ENCODE measurements at places on chromosomes 5 and 9.

DNA sequence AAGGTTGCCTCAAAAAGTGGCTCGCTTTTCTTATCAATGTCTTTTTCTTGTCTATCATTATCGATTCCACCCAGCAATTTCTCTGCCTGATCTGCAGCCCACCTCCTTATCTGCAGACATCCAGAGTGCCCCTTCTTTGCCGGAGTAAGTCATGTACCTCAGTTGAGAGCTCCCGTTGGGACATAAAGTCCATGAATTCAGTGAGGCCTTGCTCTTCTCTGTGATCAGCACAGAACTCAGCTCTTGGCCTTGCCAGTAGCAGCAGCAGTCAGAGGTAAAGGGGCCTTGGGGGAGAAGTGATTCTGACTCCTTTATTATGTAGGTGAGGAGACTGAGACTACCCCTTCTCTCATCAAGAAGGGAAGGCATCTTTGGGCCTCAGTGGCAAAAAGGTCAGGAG lies 24.9 kb upstream of the DCAF12 start:
- DNase-seq: no peak

DNA sequence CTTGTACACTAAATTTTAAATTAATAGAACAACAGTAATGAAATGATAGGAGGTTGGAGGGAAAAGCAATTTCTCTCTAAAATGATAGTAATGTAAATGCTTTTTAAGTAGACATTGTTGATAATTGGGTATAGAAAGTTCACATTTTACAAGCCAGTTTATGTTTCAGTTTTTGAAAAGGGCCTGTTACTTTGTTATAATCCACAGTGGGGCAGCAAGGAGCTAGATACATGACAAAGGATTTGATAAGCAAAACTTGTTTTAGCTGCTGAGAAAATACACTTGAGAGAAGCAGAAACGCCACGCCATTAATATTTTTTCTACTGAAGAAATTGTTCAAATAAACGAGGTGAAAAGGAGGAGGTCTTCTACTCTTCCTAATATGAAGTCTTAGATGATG lies 30.2 kb downstream of the SREK1 start:
- DNase-seq: no peak

GRCh38 chr9:130234340-130235260 lies 31.0 kb upstream of the HMCN2 start:
- no peak for DNase-seq

DNA sequence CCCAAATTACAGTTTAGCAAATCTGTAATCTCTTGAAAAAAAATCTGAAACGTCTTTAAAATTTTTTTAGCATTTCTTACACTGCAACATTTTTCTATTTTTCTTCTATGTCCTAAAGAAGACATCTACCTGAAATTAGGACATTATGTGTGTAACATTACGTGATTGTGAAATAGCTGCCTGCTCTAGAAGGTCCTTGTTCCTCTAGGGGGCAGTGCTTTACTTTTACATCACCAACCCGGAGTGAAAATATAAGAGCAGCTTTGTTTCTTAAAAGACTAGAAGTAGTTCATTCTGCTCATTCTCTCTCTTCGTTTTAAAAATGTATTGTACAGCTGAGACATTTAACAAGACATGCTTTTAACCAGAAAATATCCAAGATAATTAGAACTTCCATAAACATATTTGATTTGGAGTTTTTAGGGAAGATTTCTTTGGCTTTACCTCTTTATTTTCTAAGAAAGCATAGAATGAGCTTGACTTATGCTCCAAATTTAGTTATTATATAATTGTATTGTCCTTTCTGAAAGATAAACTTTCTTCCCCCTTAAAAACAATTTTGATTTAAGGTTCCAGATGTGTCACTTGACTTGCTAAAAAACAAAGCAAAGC lies 48.1 kb upstream of the RIOK2 start:
- peak; percentile 56 for DNase-seq

GRCh38 chr5:123421773-123422172 lies 1.4 kb downstream of the CEP120 start:
- no peak for DNase-seq

DNA sequence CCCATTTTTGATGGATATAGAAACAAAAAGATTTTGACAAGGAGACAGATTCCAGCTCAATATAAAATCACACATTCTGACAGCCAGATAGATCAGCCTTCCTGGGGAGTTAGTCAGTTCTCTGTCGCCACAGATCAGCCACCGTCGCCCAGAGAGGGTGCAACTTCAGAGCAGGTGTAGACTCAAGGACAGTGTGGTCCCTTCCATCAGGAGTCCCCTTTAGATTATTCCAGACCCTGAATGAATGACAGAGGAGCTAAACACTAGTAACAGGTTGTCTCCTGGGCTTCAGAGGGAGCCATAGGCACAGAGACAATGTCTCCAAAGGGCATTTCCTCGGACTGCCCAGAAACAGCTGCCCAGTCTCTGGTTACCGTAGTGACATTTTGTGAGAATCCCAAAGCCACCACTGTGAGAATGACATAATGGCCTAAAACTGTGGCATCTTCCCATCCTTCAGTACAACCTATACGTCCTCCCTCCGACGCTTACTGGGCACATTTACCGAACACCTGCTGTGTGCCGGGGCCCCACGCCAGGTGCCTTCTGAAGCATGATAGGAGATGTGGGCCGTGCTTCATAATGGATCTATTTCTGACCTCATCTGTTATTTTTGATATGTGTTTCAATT lies 47.4 kb upstream of the SLC2A8 start:
- no peak for DNase-seq

- no peak for DNase-seq
Measured at GRCh38 chr5:149654231-149654630, 72.9 kb downstream of the ARHGEF37 start.

GRCh38 chr5:102312586-102313370 lies 16.7 kb upstream of the SLCO4C1 start:
- DNase-seq: no peak

- no peak for DNase-seq
Measured at GRCh38 chr9:135227641-135228251, 140.3 kb downstream of the OLFM1 start.
